ENCODE measurements at places on chromosomes 1 and 21. TPM values are rescaled to one million over a fixed set of nuclear protein-coding genes. Genes with fewer than 3 reads are reported as not detected.
A peak's percentile ranks its signal among the peaks of the same experiment; 100 is the strongest.

DNA sequence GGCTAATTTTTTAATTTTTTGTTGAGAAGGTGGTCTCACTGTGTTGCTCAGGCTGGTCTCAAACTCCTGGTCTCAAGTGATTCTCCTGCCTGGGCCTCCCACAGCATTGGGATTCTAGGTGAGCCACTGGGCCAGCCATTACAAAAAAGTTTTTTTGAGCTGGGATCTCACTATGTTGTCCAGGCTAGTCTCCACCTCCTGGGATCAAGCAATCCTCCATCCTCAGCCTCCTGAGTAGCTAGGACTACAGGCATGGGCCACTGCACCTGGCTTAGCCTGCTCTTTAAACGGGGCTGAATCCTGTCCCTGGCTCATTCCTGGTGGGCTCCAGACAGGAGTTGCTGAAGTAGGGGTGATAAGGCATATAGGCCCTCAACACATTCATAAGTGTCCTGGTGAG lies 2.5 kb downstream of the TAS1R1 start:
- no peak for DNase-seq

- DNase-seq = no peak
Measured at GRCh38 chr1:100188617-100189016, 10.6 kb upstream of the LRRC39 start.

DNA sequence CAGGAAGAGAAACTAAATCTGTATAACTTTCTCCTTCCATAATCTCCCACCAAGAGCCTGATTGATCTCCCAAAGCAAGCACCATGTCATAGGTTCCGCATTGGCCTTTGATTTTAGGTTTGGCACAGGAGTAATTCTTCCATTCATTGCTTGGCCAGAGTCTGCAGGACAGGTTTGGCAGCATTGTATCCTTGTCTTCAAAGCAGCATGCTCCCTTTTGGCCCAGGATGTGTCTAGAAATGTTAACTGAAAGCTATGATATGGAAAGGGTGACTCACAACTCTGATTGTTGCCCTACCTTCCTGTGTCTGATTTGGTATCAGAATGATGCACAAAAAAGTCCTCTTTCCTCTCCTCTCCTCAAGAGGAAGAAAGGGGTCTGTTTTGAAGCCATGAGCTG lies 824.3 kb upstream of the PRMT6 start:
- no peak for DNase-seq

GRCh38 chr1:3706651-3707297 lies 45.5 kb upstream of the CCDC27 start:
- no peak for DNase-seq

GRCh38 chr1:162284206-162284955 lies 92.3 kb downstream of the SPATA46 start:
- DNase-seq = no peak

GRCh38 chr1:56799605-56800400 lies 19.4 kb downstream of the FYB2 start:
- DNase-seq = no peak

DNA sequence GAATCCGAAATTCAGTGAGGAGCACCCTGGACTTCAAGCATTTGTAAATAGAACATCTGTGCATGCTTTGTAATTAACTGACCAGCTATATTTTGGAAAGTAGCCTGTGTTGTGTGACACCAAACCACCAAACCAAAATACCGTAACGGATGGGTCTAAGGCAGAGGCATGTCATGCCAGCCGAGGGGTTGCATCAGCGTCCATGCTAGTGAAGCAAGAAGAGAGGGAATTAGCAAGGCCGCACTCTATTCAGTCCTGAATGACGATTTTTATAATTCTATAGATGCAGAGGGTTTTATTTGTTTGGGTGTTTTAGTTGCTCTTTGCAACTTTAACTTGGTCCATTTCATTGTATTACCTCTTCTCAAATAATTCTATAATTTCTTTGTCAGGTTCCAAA lies 116.8 kb upstream of the SMYD2 start:
- no peak for DNase-seq

GRCh38 chr21:45277101-45278045 lies 10.3 kb downstream of the POFUT2 start:
- no peak for DNase-seq

- no peak for DNase-seq
Measured at GRCh38 chr1:87329526-87330056, 911 bp downstream of the LMO4 start.

- DNase-seq = no peak
Measured at GRCh38 chr1:85198864-85199263, 2.0 kb downstream of the SYDE2 start.

DNA sequence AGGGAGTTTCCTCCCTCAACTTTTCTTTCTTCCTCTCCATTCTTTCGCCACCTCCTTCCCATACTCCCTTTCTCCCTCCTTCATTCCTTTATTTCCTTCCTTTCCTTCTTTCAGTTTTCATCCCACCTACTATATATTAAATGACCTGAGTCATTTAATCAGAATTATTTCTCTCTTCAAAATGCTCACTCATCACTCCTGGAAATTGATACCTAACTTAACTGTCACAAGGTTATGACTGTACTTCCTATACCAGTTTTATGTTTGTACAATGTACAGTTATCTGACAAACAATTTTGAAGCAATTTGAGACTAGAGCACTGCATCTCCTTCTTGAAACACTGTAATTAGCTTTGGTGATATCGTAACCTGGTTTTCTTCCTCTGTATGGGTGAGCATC lies 41.4 kb downstream of the NEXN start:
- DNase-seq = no peak

GRCh38 chr1:226711976-226712741 lies 26.9 kb downstream of the ITPKB start:
- no peak for DNase-seq

GRCh38 chr1:37347104-37347649 lies 127.2 kb upstream of the ZC3H12A start:
- DNase-seq = no peak

DNA sequence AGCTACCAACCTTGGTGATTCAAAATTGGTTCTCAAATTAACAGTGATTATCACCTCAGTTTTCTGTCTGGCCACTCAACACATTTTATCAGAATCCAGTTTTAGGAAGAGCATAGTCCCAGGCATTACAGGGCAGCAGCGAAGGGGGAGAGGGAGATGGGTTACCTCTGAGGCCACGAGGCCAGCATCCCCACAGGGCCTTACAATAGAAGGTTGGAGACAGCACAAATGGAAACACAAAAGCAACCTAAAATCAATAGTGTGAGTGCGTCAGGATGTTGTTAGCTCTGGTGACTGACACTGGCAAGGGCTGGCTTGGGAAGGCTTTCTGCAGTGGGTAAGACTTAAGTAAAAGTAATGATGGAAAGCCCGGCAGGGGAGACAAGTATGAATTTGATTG lies 79.5 kb downstream of the JAK1 start:
- DNase-seq = no peak

- no peak for DNase-seq
Measured at GRCh38 chr1:153567621-153568366, 2.1 kb upstream of the S100A2 start.

DNA sequence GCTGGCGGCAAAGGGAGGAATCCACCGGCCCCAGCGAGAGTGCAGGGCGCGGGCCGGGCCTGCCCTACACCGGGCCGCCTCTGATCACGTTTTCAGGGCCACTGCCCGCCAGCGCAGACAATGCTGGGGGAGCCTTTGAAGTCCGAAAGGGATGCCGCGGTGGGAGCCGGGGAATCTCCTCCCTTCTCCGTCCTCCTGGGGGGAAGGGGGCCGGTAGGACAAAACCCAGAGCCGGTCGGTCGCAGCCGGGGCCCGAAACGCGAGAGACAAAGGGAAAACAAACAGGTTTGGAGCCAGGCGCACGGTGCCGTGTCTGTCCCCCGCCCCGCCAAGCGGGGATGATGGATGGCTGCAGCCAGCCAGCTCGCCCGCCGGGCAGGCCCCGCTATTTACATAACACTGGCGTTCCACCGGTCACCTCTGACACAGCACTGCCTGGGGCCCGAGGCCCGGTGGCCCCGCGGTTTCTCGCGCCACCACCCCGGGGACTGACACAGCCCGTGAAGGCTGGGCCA lies 92.0 kb downstream of the CASZ1 start:
- DNase-seq = no peak

GRCh38 chr1:247110627-247111258 lies 6.6 kb upstream of the ZNF669 start:
- no peak for DNase-seq

DNA sequence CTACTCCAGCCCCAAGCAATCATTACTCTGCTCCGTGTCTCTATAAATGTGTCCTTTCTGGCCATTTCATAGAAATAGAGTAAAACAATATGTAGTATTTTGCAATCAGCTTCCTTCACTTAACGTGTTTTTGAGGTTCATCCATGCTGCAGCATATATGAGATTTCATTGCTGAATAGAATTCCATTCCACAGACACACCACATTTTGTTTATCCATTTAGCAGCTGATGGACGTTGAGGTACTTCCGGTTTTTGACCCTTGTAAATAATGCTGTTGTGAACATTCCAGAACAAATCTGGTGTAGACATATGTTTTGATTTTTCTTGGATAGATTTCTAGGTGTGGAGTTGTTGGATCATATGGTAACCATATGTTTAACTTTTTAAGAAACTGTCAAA lies 30.7 kb downstream of the ADAM30 start:
- no peak for DNase-seq

GRCh38 chr1:53122201-53122885 lies 20.1 kb downstream of the SLC1A7 start:
- peak; percentile 14 for DNase-seq

DNA sequence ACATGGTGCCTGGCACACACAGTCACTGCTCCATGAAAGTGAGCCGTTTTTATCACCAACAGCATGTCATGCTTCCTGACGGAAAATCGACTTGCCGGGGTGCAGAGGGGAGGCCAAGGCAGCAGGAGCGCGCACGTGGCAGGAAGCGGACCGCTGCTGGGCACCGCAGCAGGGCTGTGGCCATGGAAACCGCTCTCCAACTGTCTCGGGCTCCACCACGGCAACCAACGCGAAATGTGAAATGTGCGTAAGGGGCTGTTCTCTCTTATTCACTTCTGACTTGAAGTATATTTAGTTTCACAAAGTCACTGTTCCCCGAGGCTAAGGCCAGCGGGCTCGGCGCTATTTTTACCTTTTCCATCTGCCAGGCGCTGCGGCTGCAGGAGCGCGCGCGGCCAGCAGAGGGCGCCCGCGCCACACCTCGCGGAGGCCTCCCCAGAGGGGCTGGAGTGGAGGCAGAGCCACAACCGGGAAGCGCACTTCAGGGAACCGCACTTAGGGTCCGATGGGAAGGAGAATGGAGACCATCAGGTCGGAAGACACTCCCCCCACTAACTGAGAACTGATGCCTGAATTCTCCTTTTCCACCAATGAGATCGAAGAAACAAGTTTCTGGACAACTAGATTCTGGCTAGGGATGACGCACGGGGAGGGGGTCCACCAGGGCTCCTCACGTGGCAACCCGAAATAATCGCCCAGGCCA lies 19.7 kb downstream of the RCC2 start:
- DNase-seq = peak; percentile 80

- DNase-seq = peak; percentile 68
Measured at GRCh38 chr1:156356875-156357534, 12.0 kb upstream of the RHBG start.

DNA sequence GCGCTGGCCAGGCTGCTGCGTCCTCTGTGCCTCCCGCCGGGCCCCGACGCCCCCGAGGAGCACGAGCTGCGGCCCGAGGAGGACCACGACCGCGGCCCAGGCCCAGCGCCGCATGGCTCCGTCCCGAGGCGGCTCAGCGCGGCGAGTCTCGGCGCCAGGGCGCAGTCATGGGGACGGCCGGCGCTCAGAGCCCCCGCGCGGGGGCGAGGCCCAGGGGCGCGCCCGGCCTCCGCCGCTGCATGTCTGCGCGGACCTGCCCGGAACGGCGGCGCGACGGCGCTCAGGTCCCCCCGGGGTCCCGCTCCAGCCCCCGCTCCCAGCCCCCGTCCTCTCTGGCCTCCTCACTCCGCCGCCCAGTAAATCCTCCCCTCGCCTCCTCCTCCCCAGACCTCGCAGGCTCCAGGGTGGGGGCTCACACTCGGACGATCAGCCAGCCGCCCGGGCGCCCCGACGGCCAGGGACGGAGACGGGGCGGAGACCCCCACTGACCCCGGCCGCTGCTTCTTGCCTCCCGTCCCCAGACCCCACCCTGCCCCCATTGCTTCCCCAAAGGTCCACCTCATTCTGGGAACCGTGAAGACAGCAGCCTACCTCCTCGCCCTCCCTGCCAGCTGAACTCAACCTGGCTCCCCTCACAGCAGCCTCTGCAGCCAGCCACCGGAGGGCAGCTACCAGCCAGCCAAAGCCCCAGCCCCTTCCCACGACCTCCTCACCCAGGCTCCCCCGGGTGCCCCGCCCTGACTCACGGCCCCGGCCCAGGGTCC lies at the start of gene C1QTNF12:
C1QTNF12 (minus strand) TSS at position 146 of the 764 bp plus-strand sequence; CDS start at position 114, 32 bp downstream.
- no peak for DNase-seq

GRCh38 chr1:235854347-235854746 lies 12.4 kb downstream of the LYST start:
- DNase-seq = no peak

GRCh38 chr1:19400192-19400611 lies 85.1 kb downstream of the CAPZB start:
- DNase-seq = no peak

- peak; percentile 96 for DNase-seq
Measured at GRCh38 chr1:209805875-209806760, at the start of gene IRF6. Gene IRF6 (minus strand): TSS chr1:209806142. CDS start chr1:209801413, 4,729 bp downstream.

- no peak for DNase-seq
Measured at GRCh38 chr1:117107364-117107763, 14.2 kb downstream of the TRIM45 start.

DNA sequence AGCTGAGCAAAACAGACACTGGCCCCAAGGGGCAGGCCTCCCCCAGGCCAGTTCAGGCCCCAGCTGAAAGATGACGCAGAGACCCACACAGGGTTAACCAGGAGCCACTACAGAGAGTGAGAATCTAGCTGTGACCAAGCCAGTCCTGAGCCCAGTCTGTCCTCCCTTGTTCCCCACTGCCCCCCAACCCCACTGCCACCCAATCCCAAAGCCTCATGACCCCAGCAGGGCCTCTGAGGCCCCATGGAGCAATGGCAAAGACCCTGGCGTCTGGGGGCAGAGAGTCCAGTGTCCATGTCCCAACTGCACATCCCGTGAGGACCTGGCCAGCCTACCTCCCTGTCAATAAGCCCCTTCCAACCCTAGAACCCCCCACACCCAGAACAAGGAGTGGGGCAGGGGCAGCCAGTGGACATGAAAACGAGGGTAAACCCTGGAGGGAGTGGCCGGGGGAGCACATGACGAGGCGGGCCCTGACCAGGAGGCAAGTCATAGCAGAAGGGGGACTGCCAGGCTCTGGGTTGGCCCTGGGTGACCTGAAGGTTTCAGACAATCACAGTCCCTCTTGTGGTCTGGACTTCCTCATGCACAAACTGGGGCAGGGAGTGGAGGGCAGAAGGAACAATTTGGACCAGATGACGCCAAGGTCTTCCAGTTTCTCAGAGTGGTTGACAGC lies 100.5 kb downstream of the GLIS1 start:
- DNase-seq = no peak

AHDC1 gene
- 58.6 TPM for total RNA-seq

PPIAL4G gene
- total RNA-seq = 0.19 TPM

MROH7 gene
- 39.0 TPM for total RNA-seq

FCER1G gene
- 27.1 TPM for total RNA-seq

LTN1 gene
- 30.9 TPM for total RNA-seq

CHI3L1 gene
- 1.8 TPM for total RNA-seq

ERRFI1 gene
- 50.2 TPM for total RNA-seq

GPA33 gene
- total RNA-seq = 764 TPM

BMP8B gene
- total RNA-seq = 11.0 TPM

SON gene
- total RNA-seq = 254 TPM

ATP1A2 gene
- total RNA-seq = 124 TPM

DUSP23 gene
- 33.6 TPM for total RNA-seq

SEMA4A gene
- total RNA-seq = 2.1 TPM

SLAMF9 gene
- not detected for total RNA-seq

All from mucosa of descending colon (tissue), 3 donors.